ENCODE measurements at places on chromosomes 7 and 10.

- DNase-seq: no peak
Measured at GRCh38 chr10:61841338-61841875, 60.1 kb upstream of the ARID5B start.

DNA sequence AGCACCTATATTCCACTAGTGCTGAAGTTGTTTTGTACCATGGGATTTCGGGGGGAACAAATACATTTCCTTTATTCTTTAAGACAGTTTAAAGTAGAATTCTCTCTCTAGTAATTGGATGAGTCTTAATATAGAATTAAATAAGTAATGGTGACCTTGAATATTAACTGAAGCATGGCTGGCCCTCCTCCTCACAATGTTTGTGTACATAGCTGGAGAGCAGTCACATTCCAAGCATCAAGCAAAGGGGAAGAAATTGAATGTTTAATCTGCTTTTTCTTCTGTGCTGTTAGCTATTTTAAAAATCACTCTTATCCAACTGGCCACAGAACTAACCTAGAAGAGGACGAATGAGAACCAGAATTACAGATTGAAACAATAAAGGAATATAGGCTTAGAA, 906.9 kb downstream of the CCSER2 start:
- no peak for DNase-seq

GRCh38 chr7:70695795-70696083, 436.2 kb upstream of the GALNT17 start:
- DNase-seq: no peak

DNA sequence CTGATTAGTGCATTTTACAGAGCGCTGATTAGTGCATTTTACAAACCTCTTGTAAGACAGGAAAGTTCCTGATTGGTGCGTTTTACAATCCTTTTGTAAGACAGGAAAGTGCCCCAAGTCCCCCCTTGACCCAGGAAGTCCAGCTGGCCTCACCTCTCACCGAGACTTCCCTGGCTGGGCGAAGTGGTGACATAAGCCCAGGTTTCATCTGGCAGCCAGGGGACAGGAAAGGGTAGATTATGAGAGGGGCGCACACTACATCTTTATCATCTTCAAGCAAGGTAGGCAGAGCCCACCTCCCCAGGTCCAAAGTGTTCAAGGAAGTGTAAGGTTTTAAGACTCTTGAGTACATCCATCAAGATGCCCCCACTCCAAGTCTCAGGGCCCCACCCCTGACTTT, 5.5 kb upstream of the GDF10 start:
- DNase-seq: no peak

GRCh38 chr7:159158888-159159405, 14.3 kb upstream of the VIPR2 start:
- no peak for DNase-seq

DNA sequence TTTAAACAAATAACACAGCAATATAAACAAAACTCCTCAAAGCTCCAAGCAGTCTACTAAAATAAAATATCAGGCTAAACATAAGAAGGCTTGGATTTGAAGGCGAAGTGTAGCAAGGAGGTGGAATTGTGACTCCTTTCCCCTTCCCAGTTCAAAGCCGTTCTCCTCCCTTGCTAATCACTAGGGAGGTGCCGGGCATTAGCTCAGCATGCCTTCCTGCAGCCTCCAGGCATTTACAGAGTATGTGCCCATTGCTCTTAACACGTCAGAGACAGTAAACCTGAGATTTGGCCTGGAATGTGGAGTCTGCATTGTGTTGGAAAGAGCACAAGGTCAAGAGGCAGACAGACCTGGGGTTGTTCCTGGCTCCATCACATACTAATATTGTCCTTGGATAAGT, 15.6 kb downstream of the CNNM1 start:
- no peak for DNase-seq

DNA sequence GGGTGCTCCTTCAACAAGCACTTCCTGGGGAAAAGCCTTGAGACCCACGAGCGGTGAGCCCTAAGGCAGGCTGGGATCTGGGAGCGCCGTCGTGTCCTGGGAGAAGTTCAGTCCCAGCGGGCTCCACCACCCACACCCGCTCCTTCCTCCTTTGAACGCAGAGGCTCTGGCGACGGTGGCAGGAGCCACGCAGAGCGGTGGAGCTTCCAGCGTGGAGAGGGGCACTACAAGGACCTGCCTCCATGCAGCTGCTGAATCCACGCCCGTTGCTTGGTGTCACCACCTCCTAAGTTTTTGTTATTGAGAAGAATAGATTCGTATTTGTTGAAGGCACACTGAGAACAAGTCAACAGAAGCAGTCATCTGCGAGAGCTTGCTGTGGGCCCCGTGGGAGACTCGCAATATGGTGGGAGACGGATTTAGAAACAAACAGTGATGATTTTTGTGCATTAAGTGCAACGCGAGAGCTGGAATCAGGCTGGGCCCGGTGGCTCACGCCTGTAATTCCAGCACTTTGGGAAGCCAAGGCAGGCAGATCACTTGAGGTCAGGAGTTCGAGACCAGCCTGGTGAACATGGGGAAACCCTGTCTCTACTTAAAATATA, 60.1 kb upstream of the SDK1 start:
- DNase-seq: no peak

DNA sequence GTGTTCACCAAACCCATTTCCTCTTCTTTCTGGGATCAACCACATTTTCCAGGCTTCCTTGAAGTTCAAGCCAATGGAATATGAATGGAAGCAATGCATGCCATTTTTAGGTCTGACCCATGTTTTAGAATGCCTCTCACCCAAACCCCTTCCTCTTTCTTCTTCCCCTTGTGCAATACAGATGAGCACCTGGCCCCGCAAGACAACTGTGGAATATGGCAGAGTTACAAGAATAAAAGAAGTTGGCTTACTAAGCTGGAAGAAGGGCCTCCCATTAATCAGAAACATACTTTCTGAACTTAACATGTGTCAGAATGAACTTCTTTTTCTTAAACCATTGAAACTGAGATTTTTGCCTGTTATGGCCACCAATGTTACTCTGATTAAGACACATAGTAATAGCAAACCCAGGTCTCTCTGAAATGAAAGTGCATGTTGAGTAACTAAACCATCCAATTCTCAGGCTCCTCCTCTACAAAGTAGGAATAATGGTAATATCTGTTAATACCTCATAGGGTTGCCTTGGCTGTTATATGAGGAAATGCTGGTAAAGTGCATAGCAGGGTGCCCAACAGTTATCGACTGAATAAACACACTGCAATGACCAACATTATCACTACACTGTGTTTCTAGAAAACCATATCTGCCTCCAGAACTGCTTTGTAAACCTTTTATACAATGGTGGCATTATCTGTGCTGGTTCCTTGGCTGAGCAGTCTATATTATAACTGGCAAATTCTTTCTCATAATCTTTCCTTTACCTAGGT, 382.2 kb upstream of the NRP1 start:
- peak; percentile 12 for DNase-seq

GRCh38 chr7:76364198-76364584, 5.4 kb upstream of the YWHAG start:
- peak; percentile 61 for DNase-seq

DNA sequence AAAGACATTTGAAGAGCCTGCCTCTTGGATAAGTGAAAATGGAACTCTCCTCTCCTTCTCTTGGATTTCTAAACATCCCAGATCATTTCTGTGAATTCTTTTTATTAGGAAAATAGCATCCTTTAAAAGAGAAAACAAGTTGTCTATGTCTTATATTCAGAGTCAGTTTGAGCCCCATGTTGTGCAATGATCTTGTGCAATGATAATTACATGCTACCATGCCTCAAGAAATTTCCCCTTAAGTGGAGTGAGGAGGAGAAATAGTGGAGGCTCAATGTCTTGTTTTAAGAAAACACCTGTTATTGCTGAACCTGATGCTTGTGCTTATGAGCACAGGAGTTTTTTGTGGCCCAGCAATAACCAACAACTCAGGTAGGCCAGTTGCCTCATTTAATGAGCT, 103.6 kb downstream of the NPSR1 start:
- no peak for DNase-seq

DNA sequence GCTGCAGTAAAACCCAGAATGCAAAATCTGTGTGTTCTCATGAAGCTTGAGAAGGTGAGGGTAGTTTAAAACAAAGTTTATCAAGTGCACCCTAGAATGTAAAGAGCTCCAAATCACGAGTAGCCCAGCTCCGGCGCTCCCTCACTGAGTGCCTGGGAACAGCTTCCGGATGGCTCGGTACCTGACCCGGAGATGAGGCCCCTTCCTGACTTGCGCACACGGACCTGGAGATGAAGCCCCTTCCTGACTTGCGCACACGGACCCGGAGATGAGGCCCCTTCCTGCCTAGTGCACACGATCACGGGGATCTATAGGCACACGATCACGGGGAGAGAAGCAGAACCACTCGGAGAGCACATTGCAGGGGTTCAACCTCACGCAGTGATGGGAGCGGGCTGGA, 322.1 kb upstream of the RNF32 start:
- no peak for DNase-seq

DNA sequence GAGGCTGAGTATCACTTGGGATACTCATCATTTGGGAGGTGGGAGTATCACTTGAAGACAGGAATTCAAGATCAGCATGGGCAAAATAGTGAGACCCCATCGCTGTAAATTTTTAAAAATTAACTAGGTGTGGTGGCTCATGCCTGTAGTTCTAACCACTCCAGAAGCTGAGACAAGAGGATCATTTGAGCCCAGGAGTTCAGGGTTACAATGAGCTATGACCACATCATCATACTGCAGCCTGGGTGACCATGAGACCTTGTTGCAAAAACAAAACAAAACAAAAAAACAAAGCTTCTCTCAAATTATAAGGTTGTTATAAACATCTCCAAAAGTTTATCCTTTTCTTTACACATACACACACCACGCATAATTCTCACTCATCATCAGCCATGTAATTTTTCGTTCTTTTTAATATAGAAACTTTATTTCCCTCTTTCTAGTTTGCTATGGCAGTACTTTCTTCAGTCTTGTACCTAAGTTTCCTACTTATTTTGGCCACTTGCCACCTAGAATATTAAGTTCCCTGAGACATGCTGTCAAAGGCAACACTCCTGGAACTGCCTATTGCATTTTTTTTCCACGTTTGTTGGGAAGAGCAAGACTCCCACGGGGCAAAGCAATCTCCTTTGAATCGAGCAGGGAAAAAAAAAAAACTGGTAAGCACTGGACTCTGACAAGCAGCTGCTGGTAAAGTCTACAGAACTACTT, 37.1 kb downstream of the SKIDA1 start:
- DNase-seq: no peak

DNA sequence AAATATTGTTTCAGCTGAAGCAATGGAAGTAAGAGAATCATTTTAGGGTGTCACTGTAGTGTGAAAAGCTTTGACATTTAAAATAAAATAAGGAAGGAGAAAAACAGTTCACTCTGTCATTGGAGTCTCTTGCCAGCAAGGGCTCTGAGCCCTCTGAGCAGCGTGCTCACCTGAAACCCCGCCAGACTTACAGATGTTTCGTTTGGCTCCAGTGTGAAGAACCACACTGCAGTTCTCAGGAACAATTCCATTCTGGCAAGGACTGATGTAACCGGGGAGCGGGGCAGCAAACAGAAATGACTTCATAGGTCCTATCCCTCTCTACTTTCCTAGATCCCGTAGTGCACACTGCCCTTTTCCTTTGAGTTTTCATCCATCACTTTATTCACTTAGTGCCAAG, 164.3 kb downstream of the CELF2 start:
- DNase-seq: no peak

DNA sequence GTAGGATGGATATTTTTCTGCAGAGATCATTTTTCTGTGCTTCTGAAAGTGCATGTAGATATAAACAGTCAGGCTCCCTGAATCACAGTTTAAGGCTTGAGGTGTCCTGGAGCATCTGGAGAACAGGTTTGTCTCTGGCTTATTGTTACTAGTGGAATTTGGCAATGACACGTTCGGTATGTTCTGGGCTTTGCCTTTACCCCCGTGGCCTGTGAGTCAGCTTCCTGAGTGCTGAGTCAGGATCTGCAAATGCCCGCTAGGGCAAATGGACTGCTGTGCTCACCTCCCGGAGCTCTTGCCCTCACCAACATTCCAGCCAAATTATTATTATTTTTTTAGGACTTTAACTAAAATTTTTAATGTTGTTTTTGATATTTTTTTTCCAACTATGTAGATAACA, 192.5 kb upstream of the PRSS1 start:
- DNase-seq: peak; percentile 99

DNA sequence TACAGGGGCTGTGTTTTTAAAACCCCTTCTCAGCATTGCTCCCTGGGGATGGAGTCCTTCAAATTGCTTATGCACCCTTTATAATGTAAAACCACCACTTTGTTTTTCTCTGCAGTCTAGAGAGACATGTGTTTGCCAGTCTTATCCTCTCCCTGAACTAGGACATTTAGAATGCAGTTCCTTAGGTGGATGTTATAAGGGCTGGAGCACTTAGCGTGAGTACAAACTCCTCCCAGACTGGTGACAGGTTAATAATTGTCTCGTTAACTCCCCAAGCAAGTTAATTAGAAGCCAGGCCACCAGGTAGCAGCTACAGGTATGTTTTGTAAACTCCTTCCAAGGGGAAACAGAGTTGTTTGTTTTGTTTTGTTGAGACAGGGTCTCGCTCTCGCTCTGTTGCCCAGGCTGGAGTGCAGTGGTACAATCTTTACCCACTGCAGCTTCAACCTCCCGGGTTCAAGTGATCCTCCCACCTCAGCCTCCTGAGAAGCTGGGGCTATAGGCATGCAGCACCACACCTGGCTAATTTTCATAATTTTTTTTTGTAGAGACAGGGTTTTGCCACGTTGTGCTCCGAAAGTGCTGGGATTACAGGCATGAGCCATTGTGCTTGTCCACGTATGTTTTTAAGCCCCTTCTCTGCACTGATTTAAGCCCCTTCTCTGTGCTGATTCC, 100.2 kb downstream of the FAM107B start:
- DNase-seq: no peak

DNA sequence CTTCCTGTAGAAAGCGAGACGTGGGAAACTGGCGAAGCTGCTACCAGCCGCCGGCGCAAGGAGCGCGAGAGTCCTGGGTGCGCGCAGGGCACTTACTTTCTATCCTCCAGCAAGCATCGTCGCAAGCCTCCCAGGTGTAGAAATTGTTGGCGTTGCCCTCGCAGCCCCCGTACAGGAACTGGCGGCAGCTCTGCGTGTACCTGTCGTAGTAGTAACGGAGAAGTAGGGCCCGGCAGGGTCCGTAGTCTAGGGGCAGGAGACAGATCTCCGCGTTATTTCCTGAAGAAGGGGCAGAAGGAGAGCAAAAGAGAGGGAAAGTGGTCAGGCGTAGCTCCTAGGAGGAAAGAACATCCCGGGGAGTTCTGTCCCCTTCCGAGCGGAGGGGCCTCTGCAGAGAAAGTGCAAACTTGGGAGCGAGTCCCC, 501 bp downstream of the TFPI2 start:
- DNase-seq: peak; percentile 41

- DNase-seq: no peak
Measured at GRCh38 chr10:125264757-125265578, 104.6 kb upstream of the CTBP2 start.

DNA sequence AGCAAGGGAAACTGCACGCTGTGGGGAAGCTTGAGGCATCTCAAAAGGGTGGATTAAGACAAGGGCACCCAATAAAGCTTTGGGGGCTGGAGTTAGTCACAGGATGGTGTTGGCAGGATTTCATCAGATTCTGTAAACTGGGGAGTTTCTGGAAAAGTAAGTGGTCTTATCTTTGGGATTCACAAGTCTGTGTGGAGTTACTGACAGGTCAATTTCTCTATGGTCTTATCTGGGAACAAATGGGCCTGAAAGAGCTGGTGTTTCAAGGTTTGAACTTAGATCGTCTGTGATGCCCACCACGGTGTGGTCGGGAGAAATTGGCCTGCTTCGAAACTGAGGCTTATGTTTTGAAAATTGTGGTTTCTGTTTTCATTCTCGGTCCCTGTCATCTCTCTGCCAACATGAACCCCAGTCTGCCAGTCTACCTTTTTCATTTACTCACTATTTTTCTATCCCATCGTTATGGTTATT, 23.8 kb upstream of the AOAH start:
- DNase-seq: no peak

Data from fibroblast of skin of abdomen (primary cell).